ENCODE measurements at places on chromosomes 2 and 18.

- peaks cover 11% of the 10 kb centered on the region for H3K36me3 ChIP-seq
- no peak overlapping the region for H3K4me3 ChIP-seq
- H3K27ac ChIP-seq, result no peak overlapping the region
- H3K4me1 ChIP-seq, result peaks cover 36% of the 10 kb centered on the region
- DNase-seq, result no peak
- H3K27me3 ChIP-seq, result no peaks in the 10 kb centered on the region
These were observed 124.4 kb downstream of the MAP4K4 start for GRCh38 chr2:101821828-101822458.

- H3K27ac ChIP-seq, result peak overlapping the region; percentile 50
- peaks cover 55% of the 10 kb centered on the region for H3K27me3 ChIP-seq
- H3K4me1 ChIP-seq, result peaks cover 37% of the 10 kb centered on the region
- DNase-seq, result no peak
- peaks cover 5% of the 10 kb centered on the region for H3K36me3 ChIP-seq
These were observed 34.0 kb upstream of the GPR55 start for GRCh38 chr2:230958820-230959756.

DNA sequence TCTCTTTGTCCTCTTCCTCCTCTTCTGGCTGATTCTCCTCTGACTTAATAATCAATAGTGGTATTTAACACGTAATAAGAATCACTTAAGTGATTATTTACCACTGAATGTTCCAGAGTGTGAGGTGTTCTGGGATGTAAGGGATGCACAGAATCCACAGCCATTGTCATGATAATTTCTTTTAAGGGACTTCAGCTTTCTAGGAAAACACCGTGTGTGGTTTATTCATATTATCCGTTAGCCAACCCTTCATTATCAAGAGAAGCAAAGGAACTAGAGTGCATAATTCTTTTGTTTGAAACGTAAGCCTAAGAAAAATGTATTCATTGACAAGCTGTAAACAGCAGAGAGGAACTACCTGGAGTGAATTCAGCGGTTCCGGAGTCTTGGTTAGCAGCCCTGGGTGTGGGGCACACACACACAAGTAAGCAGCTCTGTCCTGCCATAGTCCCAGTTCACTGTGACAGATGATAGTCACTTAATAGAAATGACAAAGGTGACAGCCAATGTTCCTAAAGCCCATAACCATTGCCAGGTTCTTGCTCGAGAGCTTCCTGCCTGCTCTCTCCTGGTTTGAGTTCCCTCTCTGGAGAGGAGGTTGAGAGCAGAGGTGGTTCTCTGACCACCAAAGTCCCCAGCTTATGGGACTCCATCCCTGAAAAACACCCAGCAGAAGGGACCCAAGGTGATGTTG, 101.9 kb downstream of the ACOXL start:
- H3K4me1 ChIP-seq, result no peaks in the 10 kb centered on the region
- no peak overlapping the region for H3K27ac ChIP-seq
- H3K4me3 ChIP-seq, result no peak overlapping the region

GRCh38 chr18:69978732-69979715, 31.4 kb upstream of the CD226 start:
- no peak overlapping the region for H3K4me3 ChIP-seq
- DNase-seq, result no peak
- H3K4me1 ChIP-seq, result peaks cover 46% of the 10 kb centered on the region
- H3K36me3 ChIP-seq, result peaks cover 50% of the 10 kb centered on the region
